ENCODE measurements at places on chromosomes 12 and 14.

DNA sequence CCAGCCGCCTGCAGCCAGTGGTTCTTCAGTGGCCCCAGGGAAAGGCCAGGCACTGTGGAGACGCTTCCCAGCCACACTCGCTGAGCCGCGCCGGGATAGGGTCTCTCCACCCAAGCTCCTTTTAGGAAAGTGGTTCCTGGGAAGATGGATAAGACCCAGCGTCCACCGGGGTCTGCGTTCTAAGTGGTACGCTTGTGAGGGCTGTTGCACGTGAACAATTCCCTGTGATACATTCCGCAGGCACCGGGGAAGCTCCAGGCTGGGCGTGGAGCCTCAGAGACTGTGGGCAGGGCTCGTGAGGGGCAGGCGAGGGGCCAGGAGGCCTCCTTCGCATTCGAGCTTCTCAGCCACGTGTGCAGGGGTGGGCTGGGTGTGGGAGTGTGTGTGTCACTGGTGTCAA lies 48.4 kb downstream of the GALNT9 start:
- no peak for DNase-seq

DNA sequence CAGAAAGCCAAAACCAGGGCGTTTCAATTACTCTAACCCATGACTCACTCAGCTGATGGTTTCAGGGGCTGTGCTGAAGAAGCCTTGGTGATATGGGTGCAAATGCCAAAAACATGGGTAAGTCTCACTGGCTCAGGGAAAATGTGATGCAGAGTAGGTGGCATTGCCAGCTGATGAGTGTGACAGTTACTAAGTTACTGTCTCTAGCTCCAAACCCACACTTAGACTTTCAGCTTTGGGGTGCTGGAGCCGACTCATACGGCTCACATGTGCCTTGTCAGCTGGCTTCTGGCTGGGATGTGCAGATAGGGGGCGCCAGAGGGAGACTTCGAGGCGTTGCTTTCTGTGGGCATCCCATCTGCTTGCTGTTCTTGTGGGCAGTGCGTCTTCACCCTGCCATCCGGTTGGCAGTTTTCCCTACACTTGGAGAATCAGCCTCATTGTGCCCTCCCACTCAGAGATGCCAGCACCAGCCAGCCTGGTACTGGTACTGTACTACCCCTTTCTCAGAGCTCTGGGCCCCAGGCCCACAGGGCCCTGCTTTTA lies 11.1 kb upstream of the KRT7 start:
- peak; percentile 25 for DNase-seq

DNA sequence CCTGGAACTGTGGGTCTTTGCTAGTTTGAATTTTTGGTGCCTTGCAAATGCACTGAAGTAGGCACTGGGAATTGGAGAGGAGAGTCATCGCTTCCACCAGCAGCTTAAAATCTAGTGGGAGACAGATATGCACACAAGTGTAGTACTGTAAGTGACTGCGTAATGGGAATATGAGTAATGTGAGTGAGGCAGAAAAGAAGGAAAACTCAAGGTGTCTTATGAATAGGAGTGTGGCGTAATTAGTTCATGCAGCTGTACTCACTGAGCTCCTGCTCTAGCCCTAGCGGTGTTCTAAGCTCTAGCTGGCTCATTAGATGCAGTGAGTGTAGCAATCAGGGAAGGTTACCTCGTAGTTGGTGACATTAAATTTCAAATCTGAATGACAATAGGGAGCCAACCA lies 2.8 kb downstream of the TCP11L2 start:
- DNase-seq, result peak; percentile 32

- DNase-seq, result no peak
These were observed 20.0 kb downstream of the SLC15A4 start for GRCh38 chr12:128803788-128804187.

DNA sequence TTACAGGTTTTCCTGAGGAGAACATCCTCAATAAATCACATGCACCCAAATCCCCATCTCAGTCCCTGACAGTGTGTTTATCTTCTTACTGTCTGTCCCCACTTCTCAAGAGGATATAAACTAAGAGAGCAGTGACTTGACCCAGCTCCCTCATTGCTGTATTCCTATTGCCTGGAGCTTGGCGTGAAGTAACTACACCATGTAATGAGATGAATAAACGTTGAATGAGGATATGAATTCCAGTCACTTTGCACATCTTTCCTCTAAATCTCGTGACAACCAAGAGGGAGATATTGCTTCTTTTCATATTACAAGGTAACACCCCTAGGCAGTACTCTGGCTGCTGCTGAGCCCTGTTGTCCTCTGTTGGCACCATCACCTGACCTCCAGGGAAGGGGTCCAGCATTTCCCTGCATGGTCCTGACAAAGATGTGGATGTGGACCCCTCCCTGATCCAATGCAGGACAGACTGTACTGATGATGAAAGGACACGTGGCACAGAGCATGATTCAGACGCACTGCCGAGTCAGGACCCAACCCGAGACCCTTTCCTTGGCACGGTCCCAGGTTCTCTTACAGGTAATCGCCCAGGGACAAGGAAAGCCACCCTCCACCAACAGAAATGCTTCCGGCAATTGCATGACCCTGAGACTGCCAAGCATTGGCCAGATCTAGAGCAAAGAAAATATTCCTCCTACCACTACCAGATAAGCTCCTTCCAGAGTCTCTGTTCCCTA lies 47.7 kb upstream of the CPM start:
- no peak for DNase-seq

DNA sequence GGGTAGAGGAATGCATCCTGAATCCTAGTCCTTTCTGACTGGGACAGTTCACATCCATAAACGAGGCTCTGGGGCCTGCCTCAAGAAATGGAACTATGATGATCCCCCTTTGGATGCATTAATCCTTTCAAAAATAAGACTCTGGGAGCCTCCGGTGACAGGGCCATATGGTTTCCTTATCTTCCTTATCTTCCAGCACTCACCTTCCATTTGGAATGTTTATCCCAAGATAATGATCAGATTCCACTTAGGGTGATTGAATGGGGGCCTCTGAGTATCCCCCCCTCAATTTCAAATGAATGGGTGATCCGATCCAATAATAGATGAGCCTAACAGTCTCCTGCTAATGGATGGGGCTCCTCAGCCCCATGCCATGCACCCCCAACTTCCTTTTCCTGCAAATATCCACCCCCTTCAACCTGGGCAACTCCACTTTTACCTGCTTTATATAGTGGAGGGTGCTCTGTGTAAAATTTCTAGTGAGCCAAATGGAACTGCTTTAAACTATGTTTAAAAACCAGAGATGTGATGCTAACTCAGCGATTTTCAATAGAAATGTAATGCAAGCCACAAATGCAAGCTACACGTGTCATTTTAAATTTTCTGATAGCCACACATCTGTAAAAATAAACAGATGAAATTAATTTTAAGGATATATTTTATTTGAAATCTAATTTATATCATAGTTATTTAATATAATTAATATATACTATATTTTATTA lies 157.8 kb downstream of the ZFP36L1 start:
- DNase-seq, result no peak

- peak; percentile 84 for DNase-seq
These were observed 137.4 kb downstream of the DAAM1 start for GRCh38 chr14:59325906-59326305.

GRCh38 chr12:28079539-28079938 lies 107.0 kb upstream of the PTHLH start:
- no peak for DNase-seq

DNA sequence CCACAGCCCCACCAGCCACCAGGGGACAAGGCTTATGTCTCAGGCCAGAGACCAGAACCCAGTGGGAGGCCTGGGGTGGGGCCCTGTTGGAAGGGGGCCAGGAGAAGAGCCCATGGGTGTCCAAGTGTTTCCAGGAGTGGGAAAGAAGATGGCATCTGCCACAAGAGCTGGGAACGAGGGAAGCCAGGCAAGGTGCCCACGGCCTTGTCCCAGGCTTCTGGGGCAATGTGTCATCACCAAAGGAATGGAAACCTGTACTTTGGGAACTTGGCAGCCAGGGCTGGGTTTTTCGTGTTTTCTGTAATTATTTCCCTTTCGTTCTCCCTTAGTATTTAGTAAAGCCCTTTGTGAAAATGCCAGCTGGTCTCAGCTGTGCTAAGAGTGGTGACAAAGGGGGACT lies 5.3 kb upstream of the PGF start:
- DNase-seq, result no peak

GRCh38 chr14:29955087-29955486 lies 27.4 kb upstream of the PRKD1 start:
- DNase-seq, result peak; percentile 30

DNA sequence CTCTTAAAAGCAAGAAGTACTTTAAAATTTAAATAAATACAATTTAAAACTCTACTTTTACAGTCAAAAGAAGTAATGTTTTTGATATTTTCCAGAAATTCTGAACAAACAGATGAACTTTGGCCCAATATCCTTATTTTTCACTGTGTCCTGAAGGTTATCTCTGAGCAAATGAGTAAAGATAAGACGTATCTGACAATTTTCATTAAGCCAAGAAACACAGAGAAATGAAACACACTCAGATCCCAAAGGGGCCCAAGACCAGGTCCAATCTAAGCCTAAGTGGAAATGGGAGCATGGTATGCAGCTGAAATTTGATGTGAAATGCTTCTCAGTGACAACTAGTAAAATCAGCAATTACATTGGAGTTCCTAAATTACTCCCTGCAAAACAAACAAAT lies 105.6 kb upstream of the COCH start:
- no peak for DNase-seq

- DNase-seq, result no peak
These were observed 134.4 kb downstream of the CFAP54 start for GRCh38 chr12:96623656-96624217.
